Activated T-cell treated with anti-CD3 and anti-CD28 coated beads, Interleukin-2, amount 50 U/mL, for 72 hours (primary cell): ENCODE measurements at places on chromosomes 1 and 21.

DNA sequence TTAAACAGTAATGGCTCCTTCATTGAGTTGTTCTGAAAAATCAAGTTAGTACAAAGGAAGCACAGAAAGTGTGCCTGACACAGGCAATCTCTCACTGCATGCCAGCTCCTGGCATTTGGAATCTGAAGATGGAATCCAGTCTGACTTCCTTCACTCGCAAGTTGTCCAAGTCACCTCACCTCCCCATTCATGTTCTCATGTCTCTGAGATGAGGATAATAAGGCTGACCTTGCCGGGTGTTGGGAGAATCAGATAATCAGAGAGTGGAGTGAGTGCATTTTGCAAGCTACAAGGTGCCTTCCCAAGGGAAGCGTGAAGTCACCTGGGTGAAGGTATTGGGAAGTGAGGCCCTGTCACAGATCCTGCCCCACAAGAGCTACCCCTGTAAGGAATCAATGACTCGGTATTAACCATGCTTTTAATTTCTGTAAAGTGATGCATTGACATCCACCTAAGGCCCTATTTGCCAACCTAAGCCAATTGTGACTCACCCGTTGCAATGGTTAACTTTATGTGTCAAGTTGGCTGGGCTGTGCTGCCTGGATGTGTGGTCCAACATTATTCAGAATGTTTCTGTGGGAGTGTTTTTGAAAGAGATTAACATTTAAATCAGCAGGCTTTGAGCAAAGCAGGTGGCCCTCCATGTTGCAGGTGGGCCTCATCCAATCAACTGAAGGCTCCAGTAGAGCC, 62.5 kb upstream of the TARBP1 start:
- peak; percentile 15 for DNase-seq

DNA sequence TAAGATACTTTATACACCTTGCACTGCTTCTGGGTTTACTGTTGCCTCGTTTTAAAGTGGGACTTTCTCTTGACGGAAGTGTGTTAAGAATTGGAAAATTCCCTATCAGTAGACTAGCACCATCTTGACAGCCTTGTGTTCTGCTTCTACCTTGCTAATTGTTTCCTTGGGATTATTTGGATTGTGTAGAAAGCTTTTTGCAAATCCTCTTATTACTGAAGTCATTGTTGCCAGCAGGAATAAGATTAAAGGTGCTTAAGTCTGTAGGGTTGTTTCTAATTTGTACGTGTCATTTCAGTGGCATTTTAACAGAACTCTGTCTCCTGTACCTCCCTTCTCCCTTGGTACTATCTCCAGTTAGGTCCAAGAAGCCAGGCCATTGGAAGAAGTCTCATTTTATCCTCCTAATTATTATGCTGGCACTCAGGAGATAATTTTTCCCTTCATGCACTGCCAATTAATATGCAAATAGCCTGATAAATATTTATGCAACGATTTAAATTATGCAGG, 107.7 kb downstream of the POU2F1 start:
- DNase-seq: no peak

- no peak for DNase-seq
These were observed 149.9 kb downstream of the ZNF326 start for GRCh38 chr1:90144820-90145219.

DNA sequence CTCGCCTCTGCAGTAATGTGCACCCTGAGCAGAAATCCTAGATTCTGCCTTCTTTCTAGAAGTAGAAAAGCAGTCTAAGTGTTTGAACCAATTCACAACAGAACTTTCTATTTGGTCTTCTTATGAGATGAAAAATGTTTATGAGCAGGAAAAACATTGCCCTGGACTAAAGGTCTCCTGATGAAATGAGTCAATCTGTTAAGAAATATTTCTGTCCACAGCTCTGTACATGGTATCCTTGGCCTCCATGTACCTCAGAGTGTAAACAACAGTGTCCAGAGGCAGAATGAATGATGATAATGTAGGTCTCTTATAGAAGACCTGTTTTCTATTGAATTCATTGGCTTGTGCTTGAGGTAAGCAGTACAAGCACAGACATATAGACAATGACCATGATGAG, 6.2 kb upstream of the APCS start:
- no peak for DNase-seq

GRCh38 chr1:42319128-42319851, 15.7 kb downstream of the FOXJ3 start:
- peak; percentile 14 for DNase-seq

- DNase-seq: no peak
These were observed 15.5 kb downstream of the LEPR start for GRCh38 chr1:65435987-65436386.

DNA sequence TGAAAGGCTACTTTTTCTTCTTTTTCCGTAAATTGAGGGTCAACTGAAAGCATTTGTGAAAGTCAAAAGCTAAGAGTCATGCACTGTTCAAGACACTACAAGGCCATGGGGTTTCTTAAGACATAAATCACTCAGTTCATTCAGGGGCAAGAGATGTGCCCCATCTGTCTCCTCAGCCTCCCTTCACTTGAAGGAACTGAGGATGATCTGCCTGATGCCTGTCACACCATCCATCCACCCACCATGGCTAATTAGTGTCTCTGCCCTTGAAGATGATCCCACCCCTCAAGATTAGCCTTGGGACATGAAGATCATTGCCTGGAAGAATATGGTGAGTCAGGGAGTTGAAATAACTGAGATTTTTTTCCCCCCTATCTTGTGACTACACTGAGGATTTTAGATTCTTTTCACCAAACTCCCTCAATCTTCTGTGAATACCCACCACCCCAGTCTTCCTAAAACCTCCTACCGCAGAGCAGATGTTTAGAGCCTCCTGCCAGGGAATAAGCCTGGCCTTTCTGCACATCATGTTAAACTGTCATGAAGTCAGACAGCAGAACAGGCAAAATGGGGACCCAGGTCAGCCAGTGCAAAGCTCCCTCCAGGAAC, 88.6 kb upstream of the LMO4 start:
- no peak for DNase-seq

- peak; percentile 5 for DNase-seq
These were observed 185.5 kb upstream of the ZC3H12A start for GRCh38 chr1:37288900-37289299.

- DNase-seq: no peak
These were observed 34.5 kb upstream of the DIPK1A start for GRCh38 chr1:92995441-92996430.

DNA sequence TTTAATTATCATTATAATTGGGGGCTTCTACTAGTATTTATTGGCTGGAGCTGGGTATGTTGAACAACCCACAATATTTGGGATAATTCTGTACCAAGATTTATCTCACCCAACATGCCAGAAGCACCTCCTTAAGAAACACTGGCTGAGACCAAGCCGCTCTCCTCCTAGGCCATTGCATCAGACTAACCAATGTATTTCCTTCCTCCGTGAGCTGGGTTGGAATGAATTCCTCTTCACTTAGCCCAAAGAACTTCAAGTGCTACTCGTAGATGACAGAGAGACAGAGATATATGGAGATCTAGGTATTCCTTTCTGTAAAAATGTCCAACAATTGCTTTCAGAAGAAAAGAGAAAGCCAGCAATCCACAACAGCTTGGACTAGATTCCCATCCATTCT, 87.2 kb upstream of the ETS2 start:
- no peak for DNase-seq

DNA sequence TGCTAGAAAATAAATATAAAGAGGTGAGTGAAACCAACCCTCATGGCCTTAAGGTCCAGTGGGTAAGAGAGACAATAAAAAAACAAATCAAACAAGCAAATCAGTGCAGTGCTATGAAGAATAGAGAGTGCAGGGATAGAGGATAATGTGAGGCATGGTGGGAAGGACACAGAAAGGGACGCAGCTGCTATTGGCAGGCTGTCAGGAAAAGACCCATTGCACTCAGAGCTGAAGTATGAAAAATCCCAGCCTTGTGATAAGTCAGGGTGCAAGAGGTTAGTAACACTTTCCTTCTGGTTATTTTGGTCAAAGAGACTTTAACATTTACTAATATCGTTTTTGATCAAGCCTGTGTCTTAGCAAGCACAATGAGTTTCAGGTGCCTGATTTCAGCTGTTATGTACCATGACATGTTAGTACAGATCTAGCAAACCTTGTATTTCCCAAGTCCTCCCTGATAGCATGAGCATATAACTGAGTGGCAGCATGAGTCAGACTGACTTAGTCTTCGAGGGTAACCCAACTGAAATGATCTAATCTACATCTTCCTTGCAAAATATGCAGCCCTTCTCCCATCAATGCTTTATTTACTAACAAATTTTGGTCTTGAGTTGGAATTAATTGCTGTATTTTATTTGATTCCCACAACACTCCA, 31.7 kb downstream of the CHML start:
- DNase-seq: no peak

- DNase-seq: no peak
These were observed 30.4 kb downstream of the APP start for GRCh38 chr21:26140164-26140579.

DNA sequence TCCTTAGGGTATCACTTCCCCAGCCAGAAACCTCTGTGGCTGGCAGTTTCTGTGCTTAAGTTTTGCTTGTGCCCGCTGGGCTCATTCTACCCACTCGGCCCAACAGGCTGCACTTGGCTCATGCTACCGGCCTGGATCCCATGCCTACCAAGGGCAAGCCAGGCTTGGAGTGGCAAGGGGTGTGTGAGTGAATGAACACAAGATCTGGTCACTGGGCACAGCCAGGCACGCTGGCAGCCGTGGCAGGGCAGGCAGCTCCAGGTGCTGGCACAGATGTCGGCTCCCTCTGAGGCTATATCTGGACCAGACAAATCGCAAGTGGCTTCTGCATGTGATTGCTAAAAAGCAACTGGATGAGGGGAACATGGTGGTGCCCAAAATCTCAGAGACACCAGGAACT, 740.5 kb upstream of the B3GALT2 start:
- DNase-seq: no peak
